ENCODE measurements at places on chromosomes 7 and 10.

- no peak for DNase-seq
Observed at GRCh38 chr10:101301111-101301731, 52.7 kb upstream of the BTRC start.

- DNase-seq, result no peak
Observed at GRCh38 chr10:70312972-70313371, 29.2 kb upstream of the NPFFR1 start.

DNA sequence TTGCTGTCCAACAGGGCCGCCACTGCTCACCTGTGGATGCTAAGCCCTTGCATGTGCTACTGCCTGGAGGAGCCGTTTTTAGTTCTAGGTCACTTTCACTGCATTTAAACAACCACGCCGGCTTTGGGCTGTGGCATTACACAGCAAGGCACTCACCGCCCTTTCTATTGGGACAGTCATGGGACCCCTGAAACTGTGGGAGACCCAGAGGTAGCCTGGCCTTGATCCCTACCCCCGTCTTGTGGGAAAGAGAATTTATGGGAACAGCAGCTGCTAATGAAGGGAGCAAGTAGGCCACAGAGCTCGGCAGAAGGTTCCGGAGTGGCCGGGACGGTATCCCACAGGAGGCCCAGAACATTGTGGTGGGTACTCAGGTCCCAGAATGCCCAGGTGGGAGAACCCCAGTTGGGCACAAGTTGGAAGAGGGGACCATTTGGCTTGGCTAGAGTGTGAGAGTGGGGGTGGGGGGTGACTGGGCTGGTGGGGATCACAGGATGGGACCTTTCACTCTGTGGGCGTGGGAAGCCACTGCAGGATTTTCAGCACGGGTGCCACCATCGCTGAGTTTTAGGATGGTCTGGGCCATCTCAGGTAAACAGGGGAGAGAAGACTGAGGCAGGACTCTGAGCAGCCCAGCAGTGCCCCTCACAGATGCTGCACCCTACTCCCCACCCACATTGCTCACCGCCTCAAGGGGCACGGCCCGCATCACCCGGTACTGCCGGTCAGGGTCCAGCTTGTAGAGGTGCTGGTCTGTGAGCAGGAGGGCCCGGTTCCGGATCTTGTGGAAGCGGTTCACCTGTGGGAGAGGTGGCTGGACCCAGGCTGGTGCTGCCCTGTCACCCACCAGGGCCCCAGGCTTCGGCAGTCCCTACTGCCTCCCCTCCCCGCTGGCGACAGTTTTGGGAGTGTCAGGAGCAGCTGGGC is 15.2 kb downstream of the MYO1G start:
- DNase-seq, result no peak

DNA sequence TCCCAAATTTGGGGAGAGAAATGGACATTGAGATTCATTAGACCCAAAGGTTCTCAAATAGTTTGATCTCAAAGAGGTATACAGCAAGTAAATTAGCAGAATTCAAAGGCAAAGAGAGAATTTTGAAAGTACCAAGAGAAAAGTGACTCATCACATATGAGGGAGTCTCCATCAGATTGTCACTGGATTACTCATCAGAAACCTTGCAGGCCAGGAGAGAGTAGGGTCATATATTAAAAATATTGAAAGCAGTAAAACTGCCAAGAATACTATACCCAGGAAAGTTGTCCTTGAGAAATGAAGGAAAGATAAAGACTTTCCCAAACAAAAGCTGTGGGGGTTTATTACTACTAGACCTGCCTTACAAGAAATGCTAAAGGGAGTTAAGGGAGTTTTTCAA is 140.6 kb downstream of the TMEM168 start:
- no peak for DNase-seq

DNA sequence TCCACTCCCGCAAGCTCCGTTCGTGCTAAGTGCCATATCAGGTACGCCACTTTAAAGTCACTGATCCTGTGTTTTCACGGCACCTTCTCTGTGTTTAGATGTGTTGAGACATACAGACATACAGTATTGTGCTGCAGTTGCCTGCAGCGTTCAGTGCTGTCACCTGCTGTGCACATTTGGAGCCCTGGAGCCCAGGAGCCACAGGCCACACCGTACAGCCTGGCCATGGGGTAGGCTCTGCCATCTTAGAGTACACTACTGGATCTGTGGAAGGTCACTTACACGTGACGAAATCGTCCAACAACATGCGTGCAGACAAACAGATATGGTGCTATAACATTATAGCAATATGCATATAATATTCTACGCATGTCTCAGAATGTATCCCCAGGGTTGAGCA is 111.3 kb downstream of the ELFN1 start:
- no peak for DNase-seq

DNA sequence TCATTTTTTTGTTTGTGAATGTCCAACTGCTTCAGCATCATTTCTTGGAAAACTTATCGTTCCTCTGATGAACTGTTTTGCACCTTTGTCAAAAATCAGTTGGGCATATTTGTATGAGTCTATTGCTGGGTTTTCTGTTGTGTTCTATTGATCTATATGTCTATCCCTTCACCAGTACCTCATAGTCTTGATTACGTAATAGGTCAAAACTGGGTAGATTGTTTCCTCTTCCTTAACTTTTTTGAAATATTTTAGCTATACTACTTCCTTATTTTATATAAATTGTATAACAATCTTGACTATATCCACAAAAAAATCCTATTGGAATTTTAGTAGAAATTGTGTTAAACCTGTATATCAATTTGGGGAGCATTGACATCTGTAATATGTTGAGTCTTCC is 104.1 kb upstream of the PALS2 start:
- no peak for DNase-seq

DNA sequence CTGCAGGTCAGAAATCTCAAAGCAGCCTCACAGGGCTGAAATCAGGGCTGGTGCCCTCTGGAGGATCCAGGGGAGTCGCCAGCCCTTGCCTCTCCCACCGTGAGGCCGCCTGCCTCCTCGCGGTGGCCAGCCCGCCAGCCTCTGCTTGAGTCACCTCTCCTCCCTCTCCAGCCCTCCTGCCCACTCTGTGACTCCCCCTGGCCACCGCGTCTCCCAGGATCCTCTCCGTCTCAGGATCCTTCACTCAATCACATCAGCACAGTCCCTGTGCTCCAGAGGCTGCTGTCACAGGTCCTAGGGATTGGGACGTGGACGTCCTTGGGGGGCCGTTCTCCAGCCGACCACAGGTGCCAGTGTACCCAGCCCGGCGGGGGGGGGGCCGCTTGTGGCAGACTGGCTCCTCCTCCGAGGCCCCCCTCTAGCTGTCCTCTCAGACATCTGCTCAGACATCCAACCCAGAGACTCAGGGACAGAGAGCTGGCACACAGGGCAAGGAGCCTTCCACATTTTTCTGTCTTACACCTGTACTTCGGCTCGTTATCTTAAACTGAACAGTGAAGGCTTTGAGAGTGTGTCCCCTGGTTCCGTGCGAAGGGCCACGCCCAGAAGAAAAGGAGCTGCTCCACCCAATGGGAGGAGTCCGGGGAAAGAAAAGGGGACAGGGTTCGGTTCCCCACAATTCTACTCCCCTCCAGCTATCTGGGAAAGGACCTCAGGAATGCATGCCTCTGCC is 9.4 kb upstream of the PPP2R2D start:
- no peak for DNase-seq

DNA sequence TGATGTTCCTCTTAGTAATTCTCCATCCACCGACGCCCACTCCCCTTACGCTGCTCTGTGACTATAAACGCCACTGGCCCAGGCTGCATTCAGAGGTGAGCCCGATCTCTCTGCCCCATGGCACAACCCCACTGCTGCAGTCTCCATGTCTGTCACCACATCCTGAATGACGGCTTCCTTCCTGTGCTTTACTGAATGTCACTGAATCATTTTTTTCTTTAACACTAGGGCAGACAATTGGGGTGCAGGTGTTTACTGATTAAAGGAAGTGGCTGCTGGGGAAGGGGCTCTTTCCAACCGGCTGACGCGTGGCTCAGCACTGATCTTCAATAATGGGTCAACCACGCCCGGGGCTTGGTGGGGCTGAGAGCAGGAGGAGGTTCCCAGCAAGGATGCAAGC is 208.3 kb downstream of the USP6NL start:
- DNase-seq, result peak; percentile 82

- no peak for DNase-seq
Observed at GRCh38 chr10:96369890-96370583, 11.2 kb upstream of the OPALIN start.

DNA sequence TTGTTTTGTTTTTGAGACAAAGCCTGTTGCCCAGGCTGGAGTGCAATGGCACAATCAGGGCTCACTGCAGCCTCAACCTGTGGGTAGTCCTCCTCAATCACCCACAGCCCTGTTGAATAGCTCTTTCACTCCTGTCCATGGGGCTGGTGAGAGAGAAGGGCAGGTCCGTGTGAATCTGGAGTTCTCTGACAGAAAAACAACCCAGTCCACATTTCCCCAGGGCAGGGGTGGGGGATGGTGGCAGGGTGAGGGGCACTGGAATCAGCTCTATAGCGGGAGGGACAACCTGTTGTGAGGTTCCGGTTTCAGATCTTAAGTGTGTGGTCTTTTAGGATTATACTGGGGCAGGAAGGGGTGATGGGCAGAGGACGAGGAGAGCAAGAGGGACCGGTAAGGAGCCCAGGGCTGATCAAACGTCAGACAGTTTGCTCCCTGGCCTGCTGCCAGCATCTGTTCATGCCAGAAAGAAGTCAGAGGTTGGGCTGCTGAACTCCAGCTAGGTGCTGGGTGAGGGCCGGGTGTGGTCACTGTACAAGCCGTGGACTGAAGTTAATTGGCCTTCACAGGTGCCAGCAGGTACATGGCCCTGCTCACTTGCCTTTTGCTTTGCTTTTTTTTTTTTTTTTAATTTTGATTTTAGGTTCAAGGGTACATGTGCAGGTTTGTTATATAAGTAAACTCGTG is 33.2 kb upstream of the MKRN1 start:
- no peak for DNase-seq

All from CD4-positive, alpha-beta memory T cell (primary cell).